Common myeloid progenitor, CD34-positive (primary cell): ENCODE measurements at places on chromosomes 7 and 10.

DNA sequence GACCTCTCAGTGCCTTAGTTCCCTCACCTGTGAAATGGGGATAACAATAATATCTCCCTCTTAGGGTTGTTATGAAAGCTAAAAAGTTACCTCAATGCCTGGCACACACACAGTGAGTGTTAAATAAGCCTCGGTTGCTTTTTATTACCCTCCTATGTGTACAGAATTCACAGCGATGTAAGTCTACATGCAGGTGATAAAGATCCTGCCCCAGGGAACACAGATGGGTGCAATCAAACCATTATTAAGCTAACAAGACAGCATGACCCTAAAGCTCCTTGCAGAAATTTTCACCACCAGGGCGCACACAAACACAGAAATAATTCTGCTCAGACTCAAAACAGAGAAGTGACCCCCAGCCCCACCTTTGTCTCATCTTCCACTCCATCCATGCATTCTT is 261.9 kb downstream of the SNX10 start:
- DNase-seq = no peak

DNA sequence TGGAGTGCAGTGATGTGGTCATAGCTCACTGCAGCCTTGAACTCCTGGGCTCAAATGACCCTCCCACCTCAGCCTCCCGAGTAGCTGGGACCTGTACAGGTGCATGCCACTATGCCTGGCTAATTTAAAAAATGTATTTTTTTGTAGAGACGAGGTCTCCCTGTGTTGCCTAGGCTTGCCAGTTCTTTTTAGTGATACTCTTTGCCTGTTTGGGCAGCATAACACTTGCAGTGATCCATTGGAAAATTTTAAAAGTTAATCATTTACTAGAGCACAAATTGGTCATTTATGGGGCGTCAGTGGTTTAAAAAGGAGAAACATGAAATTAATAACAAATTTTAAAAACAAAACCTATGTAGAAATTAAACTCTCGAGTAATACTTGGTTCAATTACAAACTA is 78.3 kb downstream of the DYNC2I1 start:
- no peak for DNase-seq

GRCh38 chr10:68106656-68107055 is 2.6 kb upstream of the MYPN start:
- DNase-seq = no peak

GRCh38 chr7:151664268-151664667 is 144.6 kb upstream of the RHEB start:
- no peak for DNase-seq

GRCh38 chr10:78398382-78398781 is 364.7 kb downstream of the RPS24 start:
- peak; percentile 36 for DNase-seq

DNA sequence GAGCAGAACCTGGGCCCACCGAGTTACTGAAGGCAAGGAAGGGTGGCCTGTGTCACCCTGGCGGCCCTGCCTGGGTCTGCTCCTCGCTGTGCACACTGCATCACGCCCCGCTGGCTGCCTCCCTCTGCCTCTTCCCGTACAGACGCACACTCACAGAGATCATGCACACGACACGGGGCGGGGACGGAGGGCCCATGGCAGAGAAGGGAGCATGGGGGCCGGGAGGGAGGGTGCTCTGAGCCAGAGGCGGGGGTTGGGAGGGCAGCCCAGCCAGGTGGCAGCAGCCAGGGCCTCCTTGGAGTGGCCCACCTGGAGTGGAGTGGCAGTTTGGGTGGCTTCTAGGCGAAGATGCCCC is 16.6 kb downstream of the BUD23 start:
- DNase-seq = no peak

GRCh38 chr7:108307595-108307994 is 148.6 kb downstream of the NRCAM start:
- no peak for DNase-seq
